Activated T-helper 17 cell treated with anti-CD3 and anti-CD28 coated beads, Interleukin-2, amount 50 U/mL, for 72 hours (primary cell): ENCODE measurements at places on chromosomes 1 and 21. TPM values are rescaled to one million over a fixed set of nuclear protein-coding genes. Genes with fewer than 3 reads are reported as not detected.
A peak's percentile ranks its signal among the peaks of the same experiment; 100 is the strongest.

- H3K36me3 ChIP-seq = peaks cover 22% of the 10 kb centered on the region
- H3K27me3 ChIP-seq = no peaks in the 10 kb centered on the region
- H3K27ac ChIP-seq = no peak overlapping the region
- H3K4me3 ChIP-seq = no peak overlapping the region
- peaks cover 5% of the 10 kb centered on the region for H3K4me1 ChIP-seq
Observed at GRCh38 chr1:10057343-10057742, 24.6 kb downstream of the UBE4B start.

DNA sequence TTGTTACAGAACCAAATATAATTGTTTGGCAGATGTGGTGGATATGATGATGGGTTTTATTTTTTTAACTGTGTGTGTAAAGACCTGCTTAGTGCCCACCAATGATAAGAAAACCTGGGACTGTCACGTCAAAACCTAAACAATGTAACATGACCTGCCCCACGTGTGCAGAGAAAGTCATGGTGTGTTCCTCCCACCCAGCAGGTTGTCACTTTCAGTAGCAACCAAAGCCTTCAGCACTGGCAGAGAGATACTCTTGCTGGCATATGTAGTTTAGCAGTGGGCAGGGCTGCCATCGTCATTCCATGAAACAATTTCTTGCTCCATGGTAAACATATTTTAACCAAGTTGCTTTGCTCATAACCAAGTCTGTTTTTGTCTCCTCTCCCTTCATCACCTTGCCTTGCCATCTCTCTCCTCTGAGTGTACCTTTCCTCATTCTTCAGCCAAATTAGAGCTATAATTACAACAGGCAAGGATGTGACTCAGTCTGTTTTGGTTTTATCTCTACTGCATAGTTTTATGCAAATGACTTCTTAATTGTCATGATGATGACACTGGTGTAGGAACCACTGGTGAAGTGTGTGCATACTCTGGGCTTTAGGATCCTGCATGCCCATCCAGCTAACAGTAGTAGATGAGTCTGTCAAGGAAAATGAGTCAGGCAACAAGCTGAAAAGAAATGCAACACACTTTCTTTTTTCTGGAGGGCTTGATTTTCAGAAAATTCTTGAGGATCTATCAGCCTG lies 150.3 kb downstream of the EDEM3 start:
- no peak overlapping the region for H3K27ac ChIP-seq
- H3K27me3 ChIP-seq = peaks cover 8% of the 10 kb centered on the region
- peak; percentile 58 for ATAC-seq
- no peak overlapping the region for H3K4me3 ChIP-seq
- H3K36me3 ChIP-seq = no peaks in the 10 kb centered on the region

GRCh38 chr1:57620605-57621004 lies 196.7 kb upstream of the DAB1 start:
- peaks cover 11% of the 10 kb centered on the region for H3K27me3 ChIP-seq
- no peaks in the 10 kb centered on the region for H3K36me3 ChIP-seq
- H3K4me3 ChIP-seq = no peak overlapping the region
- no peak for ATAC-seq

GRCh38 chr1:184324972-184325371 lies 61.9 kb upstream of the C1orf21 start:
- no peaks in the 10 kb centered on the region for H3K4me1 ChIP-seq
- ATAC-seq = no peak
- no peak overlapping the region for H3K4me3 ChIP-seq

Gene ASB17
- total RNA-seq = not detected

GRCh38 chr1:6329396-6329795 lies 64.2 kb downstream of the ACOT7 start:
- no peak overlapping the region for H3K4me3 ChIP-seq
- no peak for ATAC-seq
- peaks cover 19% of the 10 kb centered on the region for H3K36me3 ChIP-seq

DNA sequence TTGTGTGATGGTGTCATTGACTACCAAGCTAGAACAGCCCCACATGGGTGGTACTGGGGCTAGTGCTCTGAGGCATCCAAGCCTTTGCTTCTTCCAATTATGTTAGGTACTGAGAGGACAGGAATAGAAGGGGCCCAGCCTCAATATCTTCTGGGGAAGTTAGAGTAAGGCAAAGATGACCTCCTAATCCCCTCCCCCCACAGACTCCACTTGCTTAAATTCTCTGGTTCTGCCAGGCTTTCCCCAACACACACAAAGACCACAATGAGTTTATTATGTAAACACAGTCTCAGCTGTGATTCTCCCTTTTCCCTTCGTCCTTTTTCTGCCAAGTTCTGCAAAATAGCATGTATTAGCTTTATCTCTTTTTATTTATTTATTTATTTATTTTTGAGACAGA lies 3.1 kb upstream of the TACSTD2 start:
- no peak for ATAC-seq
- H3K27ac ChIP-seq = no peak overlapping the region
- H3K4me3 ChIP-seq = no peak overlapping the region
- H3K4me1 ChIP-seq = peaks cover 19% of the 10 kb centered on the region
- peaks cover 12% of the 10 kb centered on the region for H3K36me3 ChIP-seq

DNA sequence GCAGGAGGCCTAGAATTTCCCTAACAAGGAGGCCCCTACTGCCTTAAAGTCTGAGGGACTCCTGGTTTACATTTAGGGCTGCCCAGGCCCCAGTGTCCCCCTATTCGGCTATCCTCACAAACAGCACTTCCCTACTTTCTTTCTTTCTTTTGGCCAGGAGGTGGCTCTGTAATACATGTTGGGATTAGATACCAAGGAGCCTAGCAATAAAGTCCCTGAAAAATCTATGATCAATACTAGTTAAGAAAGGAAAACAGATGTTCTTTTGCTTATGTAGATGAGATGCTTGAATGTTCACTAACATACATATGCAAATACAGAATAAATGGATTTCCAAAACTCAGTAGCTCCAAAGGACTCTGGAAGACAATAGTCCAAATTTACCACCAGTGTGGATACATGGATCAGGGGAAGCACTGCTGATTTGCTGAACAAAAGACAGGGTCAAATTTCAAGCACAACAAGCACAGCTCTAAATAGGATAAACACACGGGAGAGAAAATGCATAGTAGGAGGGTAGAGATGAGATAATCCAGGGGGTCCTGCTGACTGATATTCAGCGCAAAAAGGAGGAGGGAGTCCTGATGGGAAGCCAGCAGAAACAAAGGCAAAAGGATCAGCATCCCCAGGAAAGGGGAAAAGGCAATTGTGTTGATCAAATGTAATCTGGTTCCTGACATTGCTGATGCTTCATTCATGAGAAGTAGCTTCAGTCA lies 240.0 kb downstream of the NUF2 start:
- H3K27ac ChIP-seq = no peak overlapping the region
- no peaks in the 10 kb centered on the region for H3K4me1 ChIP-seq
- no peak for ATAC-seq

Gene CYP4Z1
- total RNA-seq = not detected
